ENCODE measurements at places on chromosomes 6 and 20. TPM values are rescaled to one million over a fixed set of nuclear protein-coding genes. Genes with fewer than 3 reads are reported as not detected.

CDKN1A gene
- 131 TPM for polyA plus RNA-seq

SYNE1 gene
- 6.1 TPM for polyA plus RNA-seq

VGLL2 gene
- not detected for polyA plus RNA-seq

GSTA1 gene
- 10.4 TPM for polyA plus RNA-seq

NFATC2 gene
- polyA plus RNA-seq, result 1.9 TPM

VTA1 gene
- polyA plus RNA-seq, result 53.8 TPM

GSTA3 gene
- polyA plus RNA-seq, result not detected

MC3R gene
- not detected for polyA plus RNA-seq

XKR7 gene
- polyA plus RNA-seq, result not detected

ACTL10 gene
- polyA plus RNA-seq, result not detected

SIRT5 gene
- 14.1 TPM for polyA plus RNA-seq

CST2 gene
- polyA plus RNA-seq, result not detected

RIPK1 gene
- polyA plus RNA-seq, result 10.7 TPM

SLC22A16 gene
- polyA plus RNA-seq, result 0.16 TPM

CPXM1 gene
- polyA plus RNA-seq, result not detected

SNPH gene
- polyA plus RNA-seq, result not detected

SLC32A1 gene
- polyA plus RNA-seq, result not detected

IMPG1 gene
- not detected for polyA plus RNA-seq

LGSN gene
- 0.51 TPM for polyA plus RNA-seq

HNF4A gene
- 112 TPM for polyA plus RNA-seq

ELOVL5 gene
- polyA plus RNA-seq, result 51.9 TPM

RNF39 gene
- polyA plus RNA-seq, result 2.2 TPM

LIME1 gene
- polyA plus RNA-seq, result 13.0 TPM

MYT1 gene
- 3.2 TPM for polyA plus RNA-seq

LHFPL5 gene
- polyA plus RNA-seq, result not detected

TTK gene
- 8.6 TPM for polyA plus RNA-seq

DPPA5 gene
- polyA plus RNA-seq, result not detected

SNAP25 gene
- not detected for polyA plus RNA-seq

ZNF165 gene
- polyA plus RNA-seq, result 0.78 TPM

ESF1 gene
- 7.3 TPM for polyA plus RNA-seq

NKAIN2 gene
- polyA plus RNA-seq, result not detected

TRIM10 gene
- 6.8 TPM for polyA plus RNA-seq

HCK gene
- 0.10 TPM for polyA plus RNA-seq

FAM83C gene
- 0.03 TPM for polyA plus RNA-seq

ADGRF5 gene
- not detected for polyA plus RNA-seq

SIGLEC1 gene
- not detected for polyA plus RNA-seq

RAMACL gene
- polyA plus RNA-seq, result 0.14 TPM

FAM209B gene
- polyA plus RNA-seq, result 0.42 TPM

PHACTR3 gene
- polyA plus RNA-seq, result not detected

TAAR6 gene
- polyA plus RNA-seq, result not detected

LTB gene
- 0.30 TPM for polyA plus RNA-seq
